ENCODE measurements at places on chromosomes 6 and 20.
A peak's percentile ranks its signal among the peaks of the same experiment; 100 is the strongest.

DNA sequence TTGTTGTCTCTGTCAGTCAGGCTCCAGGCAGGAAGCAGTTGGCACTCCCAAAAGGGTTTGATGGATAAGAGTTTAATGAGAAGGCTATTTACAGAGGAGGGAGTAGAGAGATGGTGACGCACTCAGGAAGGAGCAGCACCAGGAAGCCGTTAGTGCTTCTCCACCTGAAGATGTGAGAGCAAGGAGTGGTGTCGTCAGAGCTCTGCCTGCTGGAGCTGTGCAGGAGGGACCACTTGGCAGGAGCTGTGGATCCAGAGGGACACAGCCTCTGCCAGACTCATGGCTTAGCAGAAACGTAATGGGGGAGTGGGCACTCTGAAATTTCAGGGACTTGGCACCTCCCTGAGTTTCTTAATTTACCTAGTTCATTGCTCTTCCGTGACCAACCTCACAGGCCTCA is 16.8 kb downstream of the DAAM2 start:
- DNase-seq, result no peak

- DNase-seq, result no peak
These were observed 24.8 kb upstream of the APMAP start for GRCh38 chr20:25017257-25017803.

DNA sequence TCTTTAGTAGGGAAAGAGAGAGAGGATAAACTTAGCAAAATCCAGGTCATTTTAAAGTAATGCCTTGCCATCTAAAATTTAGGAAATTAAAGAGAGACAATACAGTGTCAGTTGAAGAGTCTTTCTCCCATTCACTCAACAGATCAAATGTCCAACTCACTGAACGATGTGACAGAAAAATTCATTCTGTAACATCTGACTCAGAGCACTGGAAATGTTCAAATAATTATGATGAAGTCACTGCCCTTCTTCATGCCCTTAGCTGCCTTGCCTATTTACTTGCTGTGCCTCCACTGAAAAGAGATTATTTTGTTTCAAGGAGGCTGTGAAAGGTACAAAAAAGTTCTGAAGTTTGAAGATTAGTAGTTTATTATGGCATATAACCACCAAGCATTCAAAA is 434.8 kb downstream of the ADGRB3 start:
- DNase-seq, result no peak

DNA sequence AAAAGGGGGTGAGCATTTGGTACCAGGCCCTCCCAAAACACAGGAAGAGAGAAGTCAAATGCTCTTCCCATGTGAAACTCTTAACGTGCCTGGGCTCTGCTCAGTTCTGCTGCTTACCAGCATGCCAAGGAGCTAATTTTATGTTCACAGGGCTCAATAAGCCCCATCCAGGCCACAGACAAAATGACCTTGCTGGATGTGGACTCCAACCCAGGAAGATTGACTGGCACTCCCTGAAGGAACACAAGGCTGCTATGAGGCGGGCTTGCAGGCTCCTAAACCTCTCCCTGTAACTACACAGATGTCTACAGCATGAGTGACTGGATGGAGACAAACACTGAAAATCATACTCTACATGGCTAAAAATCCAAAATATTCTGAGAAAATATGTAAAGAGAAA is 50.6 kb downstream of the CHD6 start:
- DNase-seq, result no peak

GRCh38 chr6:8066108-8066507 is 1.9 kb upstream of the BLOC1S5 start:
- DNase-seq, result no peak

DNA sequence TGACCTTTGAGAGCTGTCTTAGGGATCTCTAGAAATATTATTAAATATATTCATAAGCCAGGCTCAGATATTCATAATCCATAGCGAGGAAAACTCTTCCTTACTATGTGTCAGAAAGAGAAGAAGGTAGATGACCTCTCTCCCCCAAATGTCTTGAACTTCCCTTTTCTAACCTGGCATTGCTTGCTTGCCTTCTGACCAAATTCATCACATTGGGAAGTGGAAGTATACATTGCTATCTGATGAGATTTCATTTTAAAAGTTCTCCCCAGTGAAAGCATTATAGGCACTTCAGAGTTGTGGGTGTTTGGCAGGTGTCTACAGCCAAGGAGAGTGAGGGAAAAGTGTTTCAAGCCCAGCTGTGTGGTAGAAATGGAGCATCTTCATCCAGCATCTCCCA is 197.3 kb downstream of the ZFAND3 start:
- no peak for DNase-seq

DNA sequence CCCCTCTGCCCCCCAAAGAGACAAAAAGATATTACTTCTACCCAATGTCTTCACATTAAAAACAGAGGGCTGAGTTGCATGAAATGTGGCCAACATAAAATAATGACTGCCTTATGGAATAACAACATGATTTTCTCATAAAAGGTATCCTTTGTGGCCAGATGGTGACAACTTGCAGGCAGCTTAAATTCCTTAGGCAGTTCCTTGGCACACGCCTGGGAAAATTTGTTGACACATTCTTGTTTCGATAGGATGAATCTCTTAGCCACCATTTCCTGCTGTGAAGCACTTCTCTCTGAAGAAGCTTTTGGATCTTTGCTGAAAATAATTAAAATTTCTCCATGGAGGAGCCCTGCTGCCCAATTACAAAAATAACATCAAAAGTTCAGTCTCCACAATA is 109.0 kb upstream of the COL21A1 start:
- DNase-seq, result no peak

- DNase-seq, result no peak
These were observed 53.0 kb upstream of the AIG1 start for GRCh38 chr6:143007646-143008045.

- no peak for DNase-seq
These were observed 124.9 kb upstream of the NRN1 start for GRCh38 chr6:6131492-6132109.

DNA sequence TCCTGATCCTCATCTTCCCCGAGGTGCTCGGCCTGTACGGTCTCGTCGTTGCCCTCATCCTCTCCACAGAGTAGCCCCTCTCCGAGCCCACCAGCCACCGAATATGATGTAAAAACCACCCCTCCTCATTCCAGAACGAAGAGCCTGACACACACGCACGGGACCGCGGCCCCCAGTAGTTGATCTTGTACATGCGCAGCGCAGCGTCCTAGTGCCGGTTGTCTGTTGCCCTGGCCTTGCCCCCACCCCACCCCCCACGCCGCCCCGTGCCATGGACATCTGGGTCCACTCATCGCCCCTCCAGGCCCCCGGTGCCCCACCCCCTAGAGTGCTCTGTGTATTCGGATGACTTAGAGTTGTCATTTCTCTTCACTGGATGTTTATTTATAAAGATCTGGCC is 5.2 kb upstream of the PRPH2 start:
- no peak for DNase-seq

DNA sequence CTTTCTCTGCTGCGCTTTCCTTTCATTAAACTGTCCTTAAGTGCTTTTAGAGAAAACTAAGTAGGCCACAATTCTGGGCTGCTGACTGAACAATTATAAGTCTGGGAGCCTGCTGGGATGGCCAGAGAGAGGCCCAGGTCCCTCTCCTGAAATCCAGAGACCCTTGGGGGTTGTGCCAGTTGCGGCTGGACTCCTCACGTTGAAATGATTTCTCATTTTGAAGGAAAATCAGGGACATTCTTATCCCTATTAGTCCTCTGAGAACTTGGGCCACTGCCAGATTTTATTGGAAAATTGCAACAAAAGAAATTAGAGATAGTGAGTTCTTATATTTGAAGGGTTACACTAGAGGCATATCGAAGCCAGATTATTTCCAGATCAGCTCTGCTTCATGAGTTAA is 145.1 kb downstream of the CLIC5 start:
- no peak for DNase-seq

GRCh38 chr6:163655217-163656121 is 241.0 kb downstream of the QKI start:
- no peak for DNase-seq

DNA sequence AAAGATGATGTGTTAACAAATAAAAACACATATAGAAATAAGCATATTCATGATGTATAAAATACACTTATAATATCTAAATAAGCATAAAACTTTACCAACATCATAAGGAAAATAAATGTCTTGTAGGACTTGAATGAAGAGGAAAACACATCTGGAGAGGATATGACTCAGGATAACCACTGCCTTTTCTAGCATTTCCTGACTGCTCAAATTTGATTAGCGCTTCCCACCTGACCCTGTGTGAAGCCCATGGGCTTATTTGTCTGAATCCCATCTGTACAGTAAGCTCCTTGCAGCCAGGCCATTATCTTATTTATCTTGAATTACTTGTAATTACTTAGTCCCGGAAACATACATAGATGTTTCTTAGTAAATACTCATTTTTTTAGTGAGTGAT is 608.6 kb downstream of the COL12A1 start:
- DNase-seq, result no peak

- DNase-seq, result no peak
These were observed 4.1 kb downstream of the TCF21 start for GRCh38 chr6:133892813-133893691.

- no peak for DNase-seq
These were observed 78.1 kb upstream of the EZR start for GRCh38 chr6:158897236-158897635.

DNA sequence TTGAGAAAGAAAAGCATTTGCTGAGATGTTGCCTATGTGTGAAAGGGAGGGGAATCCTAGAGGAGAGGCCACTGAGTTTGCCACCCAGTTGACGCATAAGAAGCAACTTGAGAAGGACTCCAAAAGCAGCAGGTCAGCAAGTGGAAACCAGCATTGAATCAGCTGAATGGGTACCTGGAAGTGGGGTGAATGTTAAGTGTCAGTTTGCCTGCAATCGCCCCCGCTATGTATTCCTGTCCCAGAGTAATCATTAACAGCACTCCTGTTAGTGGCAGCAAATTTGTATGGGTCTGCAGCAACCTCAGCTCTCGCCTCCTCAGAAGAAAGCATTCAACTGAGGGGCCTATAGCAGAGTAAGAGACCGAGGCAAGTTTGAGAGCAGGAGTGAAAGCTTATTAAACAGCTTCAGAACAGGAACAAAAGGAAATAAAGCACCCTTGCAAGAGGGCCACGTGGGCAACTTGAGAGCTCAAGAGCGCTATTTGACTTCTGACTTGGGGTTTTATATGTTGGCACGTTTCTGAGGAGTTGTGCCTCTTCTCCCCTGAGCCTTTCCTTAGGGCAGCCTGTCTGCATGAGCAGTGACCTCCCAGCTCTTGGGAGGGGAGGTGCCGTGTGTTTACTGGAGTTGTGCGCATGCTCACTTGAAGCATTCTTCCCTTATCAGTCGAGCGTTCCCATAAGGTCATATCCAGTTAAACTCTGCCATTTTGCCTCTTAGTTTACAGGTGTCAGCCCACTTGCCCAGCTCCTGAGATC is 122.6 kb upstream of the PHACTR1 start:
- no peak for DNase-seq

DNA sequence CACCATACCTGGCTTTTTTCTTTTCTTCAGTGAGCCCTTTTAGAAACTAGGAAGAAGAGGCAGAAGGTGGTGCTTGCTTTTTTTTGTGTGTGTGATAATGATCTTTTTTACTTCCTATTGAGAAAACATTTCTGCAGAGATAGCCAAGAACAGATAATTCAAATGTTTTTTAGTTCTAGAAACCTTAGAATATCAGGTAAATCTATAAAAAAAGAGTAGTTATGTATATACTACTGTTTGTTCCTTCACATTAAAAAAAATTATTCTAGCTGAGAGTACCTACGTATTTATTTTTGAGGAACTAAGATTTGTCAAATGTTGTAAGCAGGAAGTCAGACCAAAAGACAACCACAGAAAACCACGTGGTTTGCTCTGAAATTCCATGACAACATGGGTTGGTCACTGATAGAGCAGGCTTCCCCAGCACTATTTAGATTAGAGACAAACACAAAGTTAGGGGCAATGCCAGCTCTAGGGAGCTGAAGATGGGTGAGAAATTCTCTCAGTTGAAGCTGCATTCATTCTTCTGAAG is 12.8 kb downstream of the STK4 start:
- DNase-seq, result peak; percentile 64

GRCh38 chr6:100101644-100102043 is 107.6 kb upstream of the MCHR2 start:
- no peak for DNase-seq

GRCh38 chr6:113854531-113855499 is 2.3 kb upstream of the MARCKS start:
- DNase-seq, result peak; percentile 1

GRCh38 chr20:49872056-49872455 is 43.3 kb downstream of the SPATA2 start:
- DNase-seq, result no peak

GRCh38 chr6:39062014-39062740 is 13.6 kb downstream of the GLP1R start:
- no peak for DNase-seq

GRCh38 chr6:139231206-139231605 is 60.6 kb downstream of the TXLNB start:
- no peak for DNase-seq

DNA sequence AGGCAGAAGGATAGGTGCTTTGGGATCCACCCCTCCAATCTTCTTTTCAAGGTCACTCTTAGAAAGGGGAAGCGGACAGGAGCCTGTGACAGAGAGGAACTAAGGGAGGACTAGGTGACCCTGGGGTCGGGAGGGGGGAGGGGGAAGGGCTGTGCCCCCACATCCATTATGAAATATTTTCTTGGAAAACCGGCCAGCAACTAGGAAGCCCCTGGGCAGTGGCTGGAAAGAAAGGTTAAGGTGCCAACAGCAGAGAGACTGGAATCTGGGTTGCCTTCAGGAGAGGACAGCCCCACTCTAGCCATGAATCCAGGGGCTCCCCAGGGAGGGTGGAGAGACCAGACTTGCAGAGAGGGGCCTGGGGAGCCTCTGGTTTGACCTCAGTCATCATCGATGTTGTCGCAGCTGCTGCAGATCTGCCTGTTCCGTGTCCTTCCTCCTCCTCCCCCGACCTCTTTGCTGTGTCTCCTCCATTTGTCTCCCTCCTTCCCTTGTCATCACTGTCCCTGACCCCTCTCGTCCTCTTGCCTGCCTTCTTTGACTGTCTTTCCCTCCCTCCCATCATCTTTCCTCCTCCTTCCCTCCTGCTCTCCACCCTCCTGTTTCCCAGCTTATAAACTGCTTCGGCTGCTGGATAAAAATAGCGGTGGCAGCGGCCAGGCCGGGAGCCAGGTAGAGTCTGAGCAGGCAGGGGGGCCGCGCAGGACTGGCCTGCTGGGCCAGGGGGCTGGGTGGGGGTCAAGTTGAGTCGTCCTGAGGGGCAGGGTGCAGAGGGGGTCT is 3.2 kb downstream of the SLC29A1 start:
- DNase-seq, result no peak

- DNase-seq, result no peak
These were observed 100.7 kb downstream of the SGK1 start for GRCh38 chr6:134217105-134217797.

GRCh38 chr20:9919271-9920014 is 80.6 kb upstream of the PAK5 start:
- DNase-seq, result no peak

All from activated CD4-positive, alpha-beta T cell treated with anti-CD3 and anti-CD28 coated beads for 4 hours (primary cell).